ENCODE measurements at places on chromosomes 5 and 9.

GRCh38 chr9:18359335-18359734 is 114.6 kb upstream of the ADAMTSL1 start:
- DNase-seq, result peak; percentile 83

DNA sequence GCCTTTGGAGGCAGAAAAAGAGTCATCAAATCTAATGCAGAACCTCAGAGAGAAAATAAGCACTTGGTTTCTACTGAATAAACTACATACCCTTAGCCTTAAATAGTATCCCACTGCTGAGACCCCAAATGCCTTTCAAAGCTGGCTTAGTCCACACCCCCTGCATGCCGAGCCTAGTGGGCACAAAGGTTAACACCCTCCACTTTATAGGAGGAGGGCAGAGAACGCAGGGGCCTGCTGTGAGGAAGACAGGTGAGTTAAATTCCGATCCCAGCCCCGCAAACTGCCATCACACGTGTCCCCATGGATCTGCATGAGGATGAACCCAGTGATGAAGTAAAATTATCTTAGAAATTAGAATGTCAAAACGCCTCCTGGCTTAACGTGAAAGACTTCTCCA is 19.5 kb upstream of the HSD17B3 start:
- DNase-seq, result no peak

DNA sequence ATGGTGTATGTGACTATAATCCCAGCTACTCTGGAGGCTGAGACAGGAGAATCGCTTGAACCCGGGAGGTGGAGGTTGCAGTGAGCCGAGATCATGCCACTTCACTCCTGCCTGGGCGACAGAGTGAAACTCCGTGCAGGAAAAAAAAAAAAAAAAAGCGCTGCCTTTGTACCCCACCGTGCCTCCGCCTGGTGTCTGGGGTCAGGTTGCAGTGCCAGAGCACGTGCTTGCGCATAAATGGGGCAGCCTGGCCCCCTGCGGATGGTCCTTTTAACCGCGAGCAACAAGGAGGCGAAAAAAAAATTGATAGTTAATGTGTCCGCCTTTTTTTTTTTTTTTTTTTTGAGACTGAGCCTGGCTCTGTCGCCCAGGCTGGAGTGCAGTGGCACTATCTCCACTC is 6.3 kb upstream of the CCNB1 start:
- DNase-seq, result no peak

GRCh38 chr5:114070093-114070722 is 291.7 kb upstream of the KCNN2 start:
- DNase-seq, result no peak

DNA sequence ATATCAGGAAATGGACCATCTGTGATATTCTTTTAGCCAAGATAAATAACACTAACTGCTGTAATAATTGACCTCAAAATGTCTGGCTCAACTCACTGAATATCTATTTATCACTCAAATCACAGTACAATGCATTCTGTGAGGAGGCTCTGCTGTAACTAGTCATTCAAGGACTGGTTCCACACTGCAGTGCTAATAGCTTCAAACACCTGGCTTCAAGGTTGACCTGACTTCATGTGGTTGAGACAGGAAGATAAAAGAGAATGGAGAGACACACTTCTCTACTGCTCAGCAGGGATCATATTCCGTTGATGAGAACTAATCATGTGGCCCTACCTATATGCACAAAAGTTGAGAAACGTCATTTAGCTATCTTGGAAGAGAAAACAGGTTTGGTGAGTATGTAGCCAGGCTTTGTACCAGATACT is 3.4 kb upstream of the RHOBTB3 start:
- no peak for DNase-seq

DNA sequence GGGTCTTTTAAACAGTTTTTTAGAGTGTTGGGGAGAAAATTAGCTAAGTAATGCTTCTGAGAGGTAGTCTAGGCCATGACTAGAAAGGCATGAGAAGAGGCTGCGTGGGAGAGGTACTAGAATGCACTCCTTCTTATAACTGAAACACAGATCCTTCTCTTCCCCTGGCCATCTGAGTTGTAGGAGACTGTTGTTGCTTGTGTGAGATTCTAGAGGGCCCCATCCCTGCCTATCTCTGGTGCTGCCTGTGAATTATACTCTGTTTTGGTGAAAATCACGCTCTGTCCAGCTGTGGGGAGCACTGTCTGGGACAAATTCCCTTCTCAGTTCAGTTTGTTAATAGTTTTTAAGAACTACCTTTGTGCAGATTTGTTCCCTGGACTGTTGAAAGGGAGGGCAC is 37.5 kb downstream of the MAP1B start:
- DNase-seq, result no peak

DNA sequence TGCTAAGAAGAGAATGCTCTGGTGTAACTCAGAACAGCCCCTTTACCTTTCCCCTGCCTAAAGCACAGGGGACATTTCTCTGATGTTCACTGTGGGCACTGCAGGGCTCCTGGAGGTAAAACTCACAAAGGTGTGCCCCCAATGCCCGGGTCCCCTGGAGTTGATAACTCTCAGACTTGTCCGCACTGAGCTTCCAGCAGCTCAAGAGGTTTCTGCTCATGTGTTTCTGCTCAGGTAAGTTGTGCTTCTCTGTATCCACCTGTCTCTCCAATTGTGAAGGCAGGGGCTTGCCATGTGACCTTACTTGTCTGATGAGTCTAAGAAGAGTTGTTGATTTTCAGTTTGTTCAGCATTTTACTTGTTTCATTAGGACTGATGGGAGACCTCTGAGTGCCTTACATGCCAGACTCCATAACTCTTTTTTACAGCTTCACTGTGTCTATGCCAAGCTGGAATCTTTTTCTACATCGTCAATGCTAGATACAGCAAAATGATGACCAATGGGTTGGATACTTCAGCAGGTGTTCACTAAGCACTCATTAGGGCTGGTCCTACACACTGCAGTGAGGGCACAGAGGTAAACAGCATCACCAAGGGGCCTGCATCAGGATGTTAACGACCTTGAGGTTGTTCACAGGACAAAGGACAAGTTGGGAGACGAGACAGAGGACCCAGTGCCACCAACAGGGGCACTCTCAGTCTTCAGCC is 56.4 kb downstream of the MRPL36 start:
- no peak for DNase-seq

DNA sequence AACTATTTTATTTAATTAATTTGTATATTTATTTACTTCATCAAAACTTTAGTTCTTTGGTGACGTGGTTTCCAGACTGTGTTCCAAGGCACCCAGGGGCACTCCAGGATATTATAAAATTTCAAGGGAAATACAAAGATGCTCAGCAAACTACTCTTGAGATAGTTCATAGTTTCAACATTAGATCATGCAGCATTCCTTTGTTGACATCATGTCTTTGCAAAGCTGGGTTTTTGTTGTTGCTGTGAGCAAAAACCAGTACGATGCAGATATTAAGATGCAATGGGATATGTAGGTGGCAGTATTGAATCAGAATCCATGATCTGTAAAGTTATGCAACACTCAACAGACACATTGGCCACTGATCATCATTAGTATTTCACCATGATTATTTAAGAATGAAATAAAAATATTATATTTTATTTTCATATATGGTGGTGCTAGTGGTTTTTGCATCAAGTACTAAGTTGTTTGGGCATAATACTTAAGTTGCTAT is 219.7 kb downstream of the ADCY2 start:
- no peak for DNase-seq

Measured in GM04503 (cell line).